Hippocampal formation (tissue), 2 donors: ENCODE measurements at places on chromosomes 2 and 18.

- DNase-seq, result no peak
Measured at GRCh38 chr2:29323961-29324360, 208.7 kb downstream of the CLIP4 start.

DNA sequence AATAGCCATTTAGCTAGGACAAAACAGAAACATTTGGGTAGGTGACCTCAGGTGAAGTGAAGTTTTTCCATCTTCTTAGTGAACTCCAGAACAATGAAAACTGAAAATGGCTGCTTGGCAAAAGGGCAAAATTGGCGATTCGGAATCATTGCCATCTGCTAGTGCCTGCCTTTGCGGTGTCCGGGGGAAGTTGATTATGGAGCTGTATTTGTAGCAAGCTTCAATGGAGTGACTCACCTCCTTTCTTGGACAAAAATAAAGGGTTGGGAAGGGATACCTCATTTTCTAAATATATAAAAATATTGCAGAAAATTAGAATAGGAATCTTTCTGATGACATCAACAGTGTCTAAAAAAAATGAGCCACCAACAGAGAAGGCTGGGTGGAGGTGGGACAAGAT, 460.5 kb downstream of the TGIF1 start:
- DNase-seq, result no peak

GRCh38 chr2:195677884-195678283, 20.9 kb downstream of the SLC39A10 start:
- no peak for DNase-seq

- DNase-seq, result no peak
Measured at GRCh38 chr2:222779145-222779832, 81.5 kb upstream of the ACSL3 start.

- DNase-seq, result no peak
Measured at GRCh38 chr18:35137632-35138031, 96.4 kb downstream of the MAPRE2 start.

- DNase-seq, result no peak
Measured at GRCh38 chr18:51188024-51188701, 9.3 kb downstream of the MEX3C start.

DNA sequence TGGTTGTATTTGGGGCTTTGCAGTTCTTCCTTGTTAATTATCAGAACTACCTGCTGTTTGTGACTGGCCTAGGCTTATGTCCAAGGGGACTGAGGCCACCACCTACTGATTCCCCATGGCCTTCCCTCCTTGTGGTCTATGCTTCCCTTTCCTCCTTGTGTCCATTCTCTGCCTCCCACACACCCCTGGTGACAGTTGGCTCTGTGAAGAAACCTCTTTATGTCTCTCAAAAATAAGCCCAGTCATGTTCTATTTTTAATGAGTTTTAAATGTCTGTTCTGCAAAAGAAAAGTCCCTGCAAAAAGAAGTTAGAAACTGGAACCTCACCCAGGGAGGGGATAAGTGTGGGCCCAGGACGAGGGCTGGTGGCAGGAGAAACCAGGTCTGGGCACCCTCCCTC, 105.0 kb downstream of the SMC6 start:
- no peak for DNase-seq

DNA sequence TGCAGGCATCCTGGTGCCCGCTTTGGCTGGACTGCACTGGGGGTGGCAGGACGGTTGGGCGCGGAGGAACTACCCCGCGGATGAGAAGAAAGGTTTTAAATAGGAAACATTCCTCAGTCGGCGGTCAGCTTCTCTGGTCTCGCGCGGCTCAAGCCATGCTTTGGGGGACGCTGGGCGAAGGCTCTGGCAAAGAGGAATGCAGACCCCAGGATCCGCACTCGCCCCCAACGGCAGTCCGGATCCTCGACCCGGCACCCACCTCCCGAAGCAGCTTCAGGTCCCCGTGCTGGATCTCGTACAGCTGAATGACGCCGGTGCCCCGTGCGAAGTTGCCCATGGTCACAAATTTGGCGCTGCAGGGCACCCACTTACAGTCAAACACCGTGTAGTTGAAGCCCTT, 686 bp upstream of the PNO1 start:
- DNase-seq, result no peak

DNA sequence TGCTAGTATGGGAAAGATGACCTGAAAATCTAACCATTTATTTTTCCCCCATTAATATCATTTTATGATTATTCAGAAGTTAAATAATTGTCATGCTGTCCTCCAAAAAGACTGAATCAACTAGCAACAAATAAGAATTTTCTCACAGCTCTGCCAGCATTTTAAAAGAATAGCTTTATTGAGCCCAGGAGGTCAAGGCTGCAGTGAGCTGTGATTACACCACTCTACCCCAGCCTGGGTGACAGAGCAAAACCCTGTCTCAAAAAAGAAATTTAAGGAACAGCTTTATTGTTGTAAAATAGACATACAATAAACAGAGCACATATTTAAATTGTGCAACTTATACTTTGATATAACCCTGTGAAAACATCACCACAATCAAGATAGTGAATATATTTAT, 24.8 kb upstream of the IL1A start:
- DNase-seq, result no peak

GRCh38 chr2:31475692-31476091, 61.1 kb upstream of the XDH start:
- DNase-seq, result no peak

DNA sequence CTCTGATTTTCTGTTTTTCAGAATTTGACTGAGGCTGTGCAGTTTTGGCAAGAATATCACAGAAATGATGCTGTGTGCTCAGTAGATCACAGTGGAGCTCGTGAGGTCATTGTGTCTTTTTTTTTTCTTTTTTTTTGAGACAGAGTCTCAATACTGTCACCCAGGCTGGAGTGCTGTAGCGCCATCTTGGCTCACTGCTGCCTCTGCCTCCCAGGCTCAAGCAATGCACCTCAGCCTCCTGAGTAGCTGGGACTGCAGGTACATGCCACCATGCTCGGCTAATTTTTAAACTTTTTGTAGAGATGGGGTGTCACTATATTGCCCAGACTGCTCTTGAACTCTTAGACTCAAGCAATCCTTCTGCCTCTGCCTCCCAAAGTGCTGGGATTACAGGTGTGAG, 203.6 kb downstream of the NCKAP5 start:
- no peak for DNase-seq

- DNase-seq, result no peak
Measured at GRCh38 chr18:12686100-12686499, 16.4 kb downstream of the CEP76 start.

- DNase-seq, result no peak
Measured at GRCh38 chr2:159938395-159938794, 124.0 kb downstream of the PLA2R1 start.

- DNase-seq, result no peak
Measured at GRCh38 chr2:86097913-86098312, 7.8 kb downstream of the POLR1A start.

GRCh38 chr2:48315896-48316194, 214.1 kb upstream of the STON1 start:
- no peak for DNase-seq

- no peak for DNase-seq
Measured at GRCh38 chr2:226615891-226616290, 183.7 kb downstream of the IRS1 start.

- no peak for DNase-seq
Measured at GRCh38 chr2:181022652-181023051, 42.2 kb downstream of the UBE2E3 start.

- no peak for DNase-seq
Measured at GRCh38 chr2:45184606-45185005, 175.4 kb upstream of the SIX2 start.

GRCh38 chr2:48852938-48853337, 97.4 kb upstream of the LHCGR start:
- no peak for DNase-seq

- no peak for DNase-seq
Measured at GRCh38 chr2:187168720-187169713, 279.0 kb downstream of the CALCRL start.

- DNase-seq, result no peak
Measured at GRCh38 chr2:46315103-46315890, 18.1 kb downstream of the EPAS1 start.

DNA sequence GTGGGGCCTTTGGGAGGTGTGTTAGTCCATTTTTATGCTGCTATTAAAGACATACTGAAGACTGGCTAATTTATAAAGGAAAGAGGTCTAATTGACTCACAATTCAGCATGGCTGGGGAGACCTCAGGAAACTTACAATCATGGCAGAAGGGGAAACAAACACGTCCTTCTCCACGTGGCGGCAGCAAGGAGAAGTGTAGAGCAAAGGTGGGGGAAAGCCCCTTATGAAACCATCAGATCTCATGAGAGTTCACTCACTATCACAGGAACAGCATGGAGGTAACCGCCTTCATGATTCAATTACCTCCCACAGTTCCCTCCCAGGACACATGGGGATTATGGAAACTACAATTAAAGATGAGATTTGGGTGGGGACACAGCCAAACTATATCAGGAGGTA, 187.1 kb upstream of the OSR1 start:
- no peak for DNase-seq

DNA sequence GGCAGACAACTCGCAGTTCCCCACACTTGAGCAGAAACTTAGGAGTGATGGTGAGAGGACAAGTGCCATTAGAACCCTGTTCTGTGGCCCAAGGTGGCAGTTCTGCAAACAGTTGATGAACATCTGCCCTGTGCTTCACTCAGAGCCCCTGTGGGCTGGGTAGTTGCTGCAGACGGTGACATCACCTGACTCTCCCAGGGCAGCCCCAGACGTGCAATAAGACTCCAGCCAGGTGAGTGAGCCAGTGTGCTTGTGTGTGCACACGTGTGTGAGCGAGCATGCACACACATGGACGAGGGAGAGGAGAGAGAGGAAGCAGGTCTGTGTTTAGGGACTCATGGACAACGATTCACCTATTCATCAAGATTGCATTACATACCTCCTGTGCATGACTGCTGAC, 136.0 kb upstream of the GLI2 start:
- DNase-seq, result no peak

DNA sequence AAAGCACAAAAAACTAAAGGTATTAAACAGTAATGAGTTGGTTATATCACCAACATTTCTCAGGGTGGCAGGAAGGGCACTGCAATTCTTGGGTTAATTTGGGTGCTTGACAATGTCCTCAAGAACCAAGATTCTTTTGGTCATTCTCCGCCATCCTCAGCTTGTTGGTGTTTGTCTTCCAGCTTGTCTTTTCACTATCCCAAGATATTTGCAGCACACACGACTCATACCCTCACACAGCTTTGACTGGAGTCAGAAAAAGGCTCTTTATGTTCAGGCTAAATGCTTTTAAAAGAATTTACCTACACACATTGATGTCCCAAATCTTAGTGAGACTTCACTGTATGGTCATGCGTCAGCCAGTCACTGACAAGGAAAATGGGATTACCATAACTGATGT, 12.5 kb downstream of the GREB1L start:
- DNase-seq, result no peak

GRCh38 chr2:98548920-98549818, 59.1 kb downstream of the COA5 start:
- DNase-seq, result no peak

DNA sequence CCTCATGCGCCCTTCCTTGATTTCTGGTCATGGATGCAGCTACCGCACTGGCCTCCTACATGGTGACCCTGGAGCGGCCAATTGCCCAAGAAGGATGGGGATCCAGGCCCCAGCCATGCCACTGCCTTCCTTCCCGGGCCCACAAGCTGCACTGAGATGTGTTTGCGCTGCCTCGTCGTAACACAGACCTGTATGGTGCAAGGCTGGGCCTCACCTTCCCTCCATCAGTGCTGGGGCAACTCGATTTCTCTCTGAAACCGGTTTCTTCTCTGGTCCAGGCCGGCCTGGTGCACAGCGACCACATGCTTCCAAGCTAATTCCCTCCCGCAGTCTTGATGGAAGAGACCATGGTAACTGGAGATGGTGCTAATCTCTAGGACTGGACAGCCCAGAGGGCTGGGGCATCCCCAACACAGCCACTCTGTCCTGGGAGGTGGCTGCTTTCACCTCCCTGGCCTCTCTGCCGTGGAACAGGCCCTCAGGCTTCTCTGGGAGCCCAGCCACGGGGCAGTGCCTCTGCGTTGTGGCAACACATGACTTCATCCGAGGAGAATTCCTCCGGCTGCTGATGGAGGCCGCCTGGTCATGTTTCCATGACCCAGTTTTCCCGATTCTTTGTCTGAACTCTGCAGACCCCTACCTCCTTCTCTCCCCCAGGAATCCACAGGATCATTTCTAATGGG, 184.2 kb downstream of the GLI2 start:
- DNase-seq, result no peak

- DNase-seq, result no peak
Measured at GRCh38 chr18:40995529-40995928, 959.5 kb upstream of the PIK3C3 start.

DNA sequence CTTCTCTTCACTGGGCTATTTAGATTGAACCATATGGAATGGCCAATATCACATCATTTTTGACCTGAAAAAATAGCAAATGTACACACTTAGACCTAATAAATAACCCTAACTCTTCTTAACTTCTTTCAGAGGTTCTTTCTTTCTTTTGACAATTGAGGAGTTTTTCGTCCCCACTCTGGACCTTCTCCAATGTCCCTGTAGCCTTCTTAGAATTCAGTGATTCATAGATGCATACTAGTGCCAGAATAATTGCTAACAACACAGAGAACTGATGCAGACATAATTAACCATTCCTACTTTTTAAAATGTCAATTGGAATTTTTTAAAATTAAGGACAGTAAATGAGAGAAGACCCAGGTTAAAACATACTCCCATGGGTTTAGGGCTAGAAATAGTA, 20.0 kb downstream of the DAPL1 start:
- DNase-seq, result no peak

DNA sequence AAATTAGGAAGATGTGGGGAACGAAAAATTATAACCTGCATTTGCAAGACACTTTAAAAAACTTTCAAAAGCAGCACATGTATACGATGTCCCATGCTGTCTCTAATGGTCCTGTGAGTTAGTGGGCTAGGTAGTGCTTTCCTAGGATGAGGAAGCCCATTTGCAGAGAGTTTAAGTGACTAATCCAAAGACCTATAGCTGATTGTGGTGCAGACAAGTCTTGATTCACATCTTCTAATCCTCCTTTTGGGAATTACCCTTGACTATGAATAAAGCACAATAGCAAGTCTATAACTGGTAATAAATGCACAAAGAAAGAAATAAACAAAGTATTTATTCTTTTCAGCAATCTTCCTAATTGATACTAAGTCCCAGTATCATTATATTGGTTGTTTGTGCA, 234.6 kb upstream of the FANCL start:
- no peak for DNase-seq

- no peak for DNase-seq
Measured at GRCh38 chr2:44994377-44994776, 14.9 kb downstream of the SIX2 start.

DNA sequence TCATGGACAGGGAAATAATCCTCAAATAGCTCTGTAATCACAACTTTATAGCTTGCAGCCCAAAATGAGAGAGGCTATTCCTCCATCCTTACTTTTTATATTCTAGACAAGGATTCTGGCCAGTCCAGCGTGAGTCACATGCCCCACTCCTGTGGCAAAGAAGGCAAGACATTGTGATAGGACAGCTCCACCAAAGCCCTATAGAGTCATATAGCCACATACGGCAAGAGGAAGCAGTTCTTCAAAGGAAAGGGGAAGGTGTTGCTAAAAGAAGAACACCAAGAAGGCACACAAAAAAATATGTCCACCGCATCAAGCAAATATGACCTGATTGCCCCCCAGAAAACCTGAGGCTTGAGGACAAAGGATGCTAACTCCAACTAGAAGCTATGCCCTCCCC, 3.4 kb upstream of the GFPT1 start:
- DNase-seq, result no peak
